ENCODE measurements at places on chromosomes 1 and 21.
A peak's percentile ranks its signal among the peaks of the same experiment; 100 is the strongest.

DNA sequence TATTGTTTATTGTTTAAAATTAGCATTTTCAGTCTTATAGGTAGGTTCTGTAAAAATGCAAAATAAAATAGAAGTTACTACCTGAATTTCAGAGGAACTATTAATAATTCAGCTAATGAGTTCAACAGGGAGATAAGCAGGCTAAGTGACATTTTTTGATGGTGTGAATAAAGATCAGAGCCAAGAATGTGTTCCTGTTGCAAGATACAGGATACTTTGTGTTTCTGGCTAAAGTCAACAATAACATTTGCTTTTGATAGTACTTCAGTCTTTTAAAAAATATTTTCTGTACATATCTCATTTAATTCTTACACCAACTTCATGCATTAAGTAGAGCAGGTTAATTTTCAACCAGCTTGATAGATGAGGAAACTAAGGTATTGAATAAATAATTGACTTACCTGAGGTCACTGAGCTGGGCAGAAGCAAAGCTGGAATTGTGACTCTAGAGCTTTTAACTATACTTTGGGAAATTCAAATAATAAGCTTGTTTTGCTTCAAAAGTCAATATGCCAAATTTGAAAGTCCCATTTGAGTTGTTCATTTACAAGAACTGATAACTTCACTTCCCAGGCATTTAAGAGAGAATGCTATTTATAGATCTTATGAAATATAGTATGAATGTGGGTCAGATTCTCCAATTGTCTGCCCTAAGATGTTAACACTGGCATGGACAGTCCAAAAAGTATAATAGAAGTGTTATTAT, 6.0 kb downstream of the GORAB start:
- DNase-seq, result no peak

- no peak for DNase-seq
These were observed 12.5 kb downstream of the ZBTB21 start for GRCh38 chr21:41997657-41998056.

DNA sequence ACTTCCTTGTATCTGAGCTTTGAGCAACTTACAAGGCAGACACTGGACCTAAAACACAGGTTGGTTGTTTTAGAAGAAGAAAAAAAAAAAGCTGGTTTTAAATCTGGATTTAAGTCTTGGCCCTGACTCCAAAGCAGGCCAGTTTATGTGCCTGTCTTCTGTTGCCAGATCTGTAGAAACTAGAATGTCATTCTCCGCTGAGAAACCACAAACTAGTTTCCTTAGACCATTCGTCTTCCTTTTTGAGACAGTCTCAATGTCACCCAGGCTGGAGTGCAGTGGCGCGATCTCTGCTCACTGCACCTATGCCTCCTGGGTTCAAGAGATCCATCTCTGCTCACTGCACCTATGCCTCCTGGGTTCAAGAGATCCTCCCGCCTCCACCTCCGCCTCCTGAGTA, 33.9 kb downstream of the APP start:
- DNase-seq, result no peak

DNA sequence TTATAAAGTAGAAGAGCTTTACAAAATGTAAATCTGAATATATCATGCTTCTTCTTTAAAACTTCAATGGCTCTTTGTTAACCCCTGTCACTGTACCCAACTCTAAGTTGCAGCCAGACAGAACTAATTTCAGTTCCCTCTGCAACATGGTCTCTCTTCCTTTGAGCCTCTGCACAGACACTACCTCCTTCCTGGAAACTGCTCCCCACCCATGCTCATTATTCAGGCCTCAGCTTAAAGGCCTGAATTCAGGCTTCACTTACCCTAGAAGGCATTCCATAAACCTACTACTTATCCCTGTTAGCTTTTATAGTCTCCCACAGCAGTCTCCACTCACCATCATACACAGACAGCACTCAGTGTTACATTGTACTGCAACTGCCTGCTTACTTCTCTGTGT, 2.6 kb upstream of the EEIG2 start:
- no peak for DNase-seq

DNA sequence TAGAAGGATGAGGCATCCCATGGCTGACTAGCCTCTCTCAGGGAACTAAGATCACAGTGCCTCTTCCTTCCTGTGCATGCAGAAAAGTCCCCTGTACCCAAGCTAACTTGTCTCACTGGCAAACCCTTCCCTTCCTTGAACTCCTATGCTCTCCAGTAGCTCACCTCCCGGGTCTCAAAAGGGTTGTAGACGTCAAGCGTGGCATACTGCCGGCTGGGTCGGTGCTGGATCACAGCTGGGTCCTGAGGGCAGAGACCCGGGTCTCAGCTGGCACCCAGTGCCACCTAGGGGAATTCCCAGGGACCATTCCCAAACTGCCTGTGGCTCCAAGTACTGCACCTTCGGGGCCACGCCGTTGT, 688 bp downstream of the SCAMP3 start:
- DNase-seq, result no peak

DNA sequence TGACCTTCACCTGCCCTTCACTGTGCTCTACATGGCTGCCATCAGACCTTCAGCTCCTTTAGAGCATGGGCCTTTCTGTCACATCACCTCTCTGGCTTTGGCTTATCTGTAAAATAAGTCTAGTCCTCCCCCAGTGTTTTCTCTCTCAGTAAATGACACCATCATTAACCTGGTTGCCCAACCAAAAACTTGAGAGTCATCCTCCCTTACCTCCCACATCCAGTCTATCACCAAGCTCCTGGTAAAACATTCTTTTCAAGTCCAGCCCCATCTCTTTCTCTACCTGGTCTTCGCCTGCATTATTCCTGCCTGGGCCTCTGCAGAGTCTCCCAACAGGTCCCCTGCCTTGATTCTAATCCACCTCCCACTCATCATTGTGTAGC, 13.1 kb downstream of the SLC26A9 start:
- DNase-seq, result no peak

DNA sequence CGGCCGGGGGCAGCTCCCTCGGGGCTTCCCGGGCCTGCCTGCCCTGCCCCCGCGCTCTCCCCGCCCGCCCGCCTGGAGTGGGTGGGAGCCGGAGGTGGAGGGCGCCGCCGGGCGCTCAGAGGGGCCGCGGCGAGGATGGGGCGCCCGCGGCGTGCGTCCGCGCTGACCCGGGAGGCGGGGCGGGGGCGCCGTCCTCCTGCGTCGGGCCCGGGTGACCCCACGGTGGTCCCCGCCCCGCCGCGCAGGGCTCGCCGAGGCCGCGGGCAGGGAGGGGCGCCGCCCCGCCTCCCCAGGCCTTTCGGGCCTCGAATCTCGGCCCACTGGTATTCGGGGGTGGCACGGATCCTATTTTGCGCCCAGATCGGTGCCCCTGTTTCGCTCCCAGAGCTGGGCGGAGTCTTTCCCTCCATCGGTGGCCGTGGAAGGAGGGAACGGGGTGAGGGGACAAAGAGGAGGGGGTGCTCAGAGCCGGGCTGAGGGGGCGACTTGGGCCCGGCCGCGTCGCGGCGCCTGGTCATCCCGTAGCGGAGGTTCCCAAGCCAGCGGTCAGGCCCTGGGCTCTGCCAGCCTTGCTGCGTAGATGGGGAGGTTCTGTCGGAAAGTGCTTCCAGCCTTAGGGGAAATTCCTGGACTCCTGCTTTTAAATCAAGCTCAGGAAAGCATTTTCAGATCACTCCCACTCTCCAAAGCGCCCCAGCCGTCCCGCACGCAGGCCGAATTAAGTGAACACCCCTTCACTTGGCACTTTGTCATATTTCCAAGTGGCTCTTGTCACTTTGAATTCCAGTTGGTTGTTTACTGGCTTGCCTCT, 545 bp downstream of the PATJ start:
- no peak for DNase-seq

GRCh38 chr1:228061411-228062084, 21.0 kb upstream of the ARF1 start:
- no peak for DNase-seq

GRCh38 chr21:42535602-42536171, 22.0 kb downstream of the SLC37A1 start:
- no peak for DNase-seq

DNA sequence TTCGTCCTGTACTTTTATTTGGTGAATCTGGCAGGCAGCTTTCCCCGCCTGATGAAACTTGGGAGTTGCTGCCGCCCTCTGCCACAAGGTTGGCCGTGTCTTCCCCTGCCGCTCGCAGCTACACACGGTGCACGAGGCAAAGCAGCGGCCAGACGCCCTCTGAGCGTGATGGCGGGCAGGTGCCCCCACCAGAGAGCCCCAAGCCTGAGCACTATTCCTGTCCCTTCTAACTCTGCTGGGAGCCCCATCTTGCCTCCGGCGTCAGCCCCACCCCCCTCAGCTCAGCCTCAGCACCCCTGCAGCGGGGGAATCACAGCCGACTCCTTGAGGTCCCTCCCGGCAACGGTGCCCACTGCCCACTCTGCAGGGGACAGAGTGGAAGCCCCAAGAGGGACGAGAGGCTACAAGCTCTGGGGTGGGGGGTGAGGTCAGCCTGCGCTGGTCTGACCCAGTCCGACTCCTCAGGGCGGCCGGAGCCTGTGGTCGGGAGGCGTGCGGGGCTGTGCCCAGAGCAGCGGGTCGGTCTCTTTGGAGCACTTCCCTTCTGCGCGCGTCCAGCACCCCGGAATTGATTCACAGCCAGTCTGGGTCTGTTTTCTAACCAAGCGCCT, 41.3 kb downstream of the RIPK4 start:
- DNase-seq, result no peak

DNA sequence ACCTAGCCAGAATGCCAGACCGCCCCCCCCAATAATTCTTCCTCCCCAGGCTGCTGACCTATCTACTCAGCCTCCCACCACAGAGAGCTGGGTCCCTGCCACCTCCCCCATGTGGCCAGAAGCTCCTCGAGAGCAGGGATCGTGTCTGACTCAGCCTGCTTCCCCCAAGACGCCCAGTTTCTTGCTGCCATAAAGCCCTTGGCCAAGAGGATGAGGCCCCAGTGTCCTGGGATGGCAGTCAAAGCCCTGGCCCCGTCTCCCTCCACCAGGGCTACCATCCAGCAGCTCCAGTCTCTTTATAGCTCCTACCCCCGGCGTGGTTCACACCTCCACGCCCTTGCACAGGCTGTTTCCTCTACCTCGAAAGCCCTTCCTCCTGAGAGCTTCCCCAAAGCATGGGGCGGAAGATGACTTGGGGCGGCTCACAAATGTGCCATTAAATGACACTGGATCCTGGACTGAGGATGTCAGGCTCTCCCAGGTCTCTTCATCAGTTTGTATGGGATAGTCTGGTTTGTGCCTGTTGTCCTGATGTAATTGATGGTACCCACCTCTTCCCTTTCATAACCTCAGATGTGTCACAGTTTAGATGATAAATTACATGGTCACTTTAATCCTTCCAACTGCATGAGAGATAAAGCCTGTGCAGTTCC, 13.2 kb downstream of the ADGRB2 start:
- DNase-seq, result no peak

DNA sequence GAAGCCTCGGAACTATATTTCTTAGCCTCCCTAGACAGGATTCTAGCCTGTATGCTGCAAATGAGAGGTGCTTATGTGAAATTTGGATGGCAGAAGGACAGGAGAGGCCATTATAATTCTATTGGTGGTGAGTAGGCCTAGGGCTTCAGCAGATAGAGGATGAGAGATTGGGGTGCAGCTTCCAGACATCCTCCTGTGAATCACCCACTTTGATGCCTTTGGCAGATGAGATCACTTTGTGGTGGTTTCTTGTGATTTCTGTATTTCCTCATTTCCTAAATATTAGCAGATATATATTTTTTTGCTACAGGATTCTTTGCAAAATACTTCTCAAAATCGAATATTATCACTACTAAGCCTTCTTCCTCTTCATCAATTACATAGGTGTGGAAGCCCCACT, 37.3 kb downstream of the MFSD2A start:
- no peak for DNase-seq

DNA sequence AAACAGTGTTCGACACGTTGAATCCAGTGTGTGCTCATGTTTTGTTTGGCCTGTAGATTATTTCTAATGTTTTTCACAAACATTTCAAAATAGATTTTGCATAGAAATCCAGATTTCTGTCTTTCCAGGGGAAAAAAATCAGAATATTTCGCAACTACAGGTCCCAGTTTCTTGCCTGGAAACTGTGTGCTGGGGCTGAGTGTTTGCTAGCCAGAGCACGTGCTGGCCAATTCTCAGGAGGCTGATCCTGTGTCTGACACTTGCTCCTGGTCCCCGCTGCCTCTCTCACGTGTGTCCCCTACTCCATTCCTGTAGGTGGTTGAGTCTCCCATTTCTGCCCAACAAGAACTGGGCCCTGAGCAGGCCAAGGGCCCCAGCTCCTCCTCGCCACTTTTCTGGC, 2.4 kb downstream of the MAB21L3 start:
- DNase-seq, result no peak

DNA sequence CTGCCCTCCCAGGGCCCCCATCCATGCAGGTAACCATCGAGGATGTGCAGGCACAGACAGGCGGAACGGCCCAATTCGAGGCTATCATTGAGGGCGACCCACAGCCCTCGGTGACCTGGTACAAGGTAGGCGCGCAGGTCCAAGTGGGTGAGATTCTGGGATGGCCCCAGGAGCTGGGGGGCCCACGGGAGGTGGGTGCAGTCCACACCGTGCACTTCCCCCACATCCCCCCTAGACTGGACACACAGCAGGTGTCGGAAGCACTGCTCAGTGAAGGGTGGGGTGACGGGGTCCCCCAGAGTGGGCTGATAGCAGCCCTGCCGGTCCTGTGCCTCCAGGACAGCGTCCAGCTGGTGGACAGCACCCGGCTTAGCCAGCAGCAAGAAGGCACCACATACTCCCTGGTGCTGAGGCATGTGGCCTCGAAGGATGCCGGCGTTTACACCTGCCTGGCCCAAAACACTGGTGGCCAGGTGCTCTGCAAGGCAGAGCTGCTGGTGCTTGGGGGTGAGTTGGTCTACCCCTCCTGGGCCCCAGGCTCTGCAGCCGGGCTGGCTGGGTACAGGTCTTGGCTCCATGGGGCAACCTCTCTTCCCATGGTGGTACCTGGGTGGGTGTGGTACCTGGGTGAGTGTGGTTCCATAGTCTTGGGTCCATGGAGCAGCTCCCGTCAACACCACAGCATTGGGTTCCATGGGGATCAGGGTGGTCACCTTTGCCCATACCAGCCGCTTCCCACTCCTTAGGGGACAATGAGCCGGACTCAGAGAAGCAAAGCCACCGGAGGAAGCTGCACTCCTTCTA, 40.4 kb downstream of the TRIM11 start:
- DNase-seq, result no peak

DNA sequence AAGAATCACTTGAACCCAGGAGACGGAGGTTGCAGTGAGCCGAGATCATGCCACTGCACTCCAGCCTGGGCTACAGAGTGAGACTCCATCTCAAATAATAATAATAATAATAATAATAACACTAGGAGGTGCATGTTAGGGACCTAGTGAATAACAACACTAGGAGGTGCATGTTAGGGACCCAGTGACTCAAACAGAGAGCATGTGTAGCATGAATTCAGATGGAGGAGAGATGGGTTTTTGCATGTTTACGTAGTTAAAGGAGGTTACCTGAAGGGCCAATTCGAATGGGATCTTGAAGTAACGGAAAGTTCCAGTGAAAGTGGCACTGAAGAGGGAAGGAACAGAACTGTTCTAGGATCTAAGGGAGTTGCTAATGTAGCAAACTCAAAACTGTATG, 7.1 kb upstream of the KCNK1 start:
- DNase-seq, result no peak

- no peak for DNase-seq
These were observed 21.3 kb downstream of the UROD start for GRCh38 chr1:45033356-45033755.

- DNase-seq, result peak; percentile 30
These were observed 749 bp downstream of the CITED4 start for GRCh38 chr1:40861224-40862003.

- DNase-seq, result no peak
These were observed 1154.6 kb downstream of the BRINP3 start for GRCh38 chr1:189323091-189323490.

GRCh38 chr1:192809307-192810252, 741 bp downstream of the RGS2 start:
- DNase-seq, result peak; percentile 62

GRCh38 chr1:61070054-61070453, 12.3 kb upstream of the NFIA start:
- DNase-seq, result no peak
